NCI-H510A treated with DMSO at 0.1 percent for 48 hours (cell line): ENCODE measurements at places on chromosomes 5 and 9.

DNA sequence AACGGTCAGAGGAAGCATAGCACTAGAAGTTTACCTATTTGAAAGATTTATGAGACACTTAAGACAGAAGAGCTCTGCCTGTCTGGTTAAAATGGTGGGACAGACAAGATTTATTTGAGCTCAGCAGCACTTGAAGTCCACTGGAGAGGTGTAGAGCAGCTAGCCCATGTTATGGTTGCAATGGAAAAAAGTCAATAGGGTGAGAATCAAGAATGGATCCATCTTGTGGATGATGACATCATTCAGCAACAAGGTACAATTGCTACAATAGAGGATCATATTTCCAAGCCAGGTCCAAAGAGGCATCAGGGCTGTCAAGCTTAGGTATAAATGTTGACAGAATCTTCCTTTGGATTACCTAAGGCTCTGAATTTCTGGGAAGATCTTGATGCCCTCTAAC is 21.1 kb upstream of the ZNF131 start:
- DNase-seq, result peak; percentile 96

GRCh38 chr5:60020457-60020856 is 126.9 kb upstream of the PDE4D start:
- DNase-seq, result no peak

DNA sequence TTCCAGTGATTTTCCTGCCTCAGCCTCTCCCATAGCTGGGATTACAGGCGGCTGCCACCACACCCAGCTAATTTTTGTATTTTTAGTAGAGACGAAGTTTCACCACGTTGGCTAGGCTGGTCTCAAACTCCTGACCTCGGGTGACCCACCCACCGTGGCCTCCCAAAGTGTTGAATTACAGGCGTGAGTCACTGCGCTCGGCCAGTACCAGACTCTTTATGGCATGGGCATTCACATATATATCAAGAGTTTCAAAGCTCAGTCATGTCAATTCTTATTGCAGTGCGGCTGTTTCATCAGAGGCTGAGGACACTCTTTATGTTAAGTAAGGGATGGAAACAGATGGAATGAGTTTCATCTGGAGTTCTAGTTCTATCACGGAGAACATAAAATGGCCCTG is 315.2 kb upstream of the CDH6 start:
- DNase-seq, result no peak

DNA sequence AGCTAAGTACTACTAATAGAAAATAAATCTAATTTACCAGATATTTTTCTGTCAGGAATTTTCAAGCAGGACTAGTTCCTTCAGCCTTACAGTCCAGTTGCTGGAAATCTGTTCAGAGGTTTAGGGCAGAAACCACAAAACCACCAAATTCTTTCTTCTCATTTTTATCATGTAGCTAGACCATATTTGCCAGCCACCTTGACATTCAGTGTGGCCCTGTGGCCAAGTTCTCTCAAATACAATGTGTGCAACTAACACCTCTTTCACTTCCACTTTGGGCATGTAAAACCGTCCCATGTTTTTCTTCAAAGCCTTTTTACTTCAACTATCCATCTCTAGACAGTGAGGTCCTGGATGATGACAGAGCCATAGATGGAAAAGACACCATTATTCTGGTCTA is 1133.2 kb upstream of the CDH18 start:
- DNase-seq, result no peak

GRCh38 chr5:122816756-122817155 is 28.7 kb upstream of the SNX24 start:
- no peak for DNase-seq

DNA sequence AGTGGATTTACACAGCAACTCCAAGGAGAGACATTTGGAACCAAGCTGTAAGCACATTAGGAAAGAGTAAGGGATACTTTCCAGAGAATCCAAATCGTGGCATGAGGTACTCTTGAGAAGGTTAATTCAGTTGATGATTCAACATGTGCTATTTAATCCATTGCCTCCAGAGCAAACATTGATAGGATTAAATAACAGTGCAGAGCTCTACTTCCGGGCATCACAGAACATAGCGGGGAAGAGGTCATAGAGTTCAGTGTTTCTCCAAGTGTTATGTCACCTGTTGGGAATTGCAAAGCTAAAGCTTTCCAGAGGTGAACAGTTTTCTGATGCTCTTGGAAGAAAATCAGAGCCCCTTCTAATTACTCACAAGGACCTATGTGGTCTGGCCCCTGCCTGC is 127.5 kb downstream of the PPP2R2B start:
- DNase-seq, result peak; percentile 25

- DNase-seq, result peak; percentile 7
Measured at GRCh38 chr9:17742067-17742466, 163.2 kb downstream of the SH3GL2 start.

GRCh38 chr5:75510836-75511434 is 494 bp downstream of the CERT1 start:
- DNase-seq, result peak; percentile 49
